GM19239 (cell line): ENCODE measurements at places on chromosomes 16 and 17.

DNA sequence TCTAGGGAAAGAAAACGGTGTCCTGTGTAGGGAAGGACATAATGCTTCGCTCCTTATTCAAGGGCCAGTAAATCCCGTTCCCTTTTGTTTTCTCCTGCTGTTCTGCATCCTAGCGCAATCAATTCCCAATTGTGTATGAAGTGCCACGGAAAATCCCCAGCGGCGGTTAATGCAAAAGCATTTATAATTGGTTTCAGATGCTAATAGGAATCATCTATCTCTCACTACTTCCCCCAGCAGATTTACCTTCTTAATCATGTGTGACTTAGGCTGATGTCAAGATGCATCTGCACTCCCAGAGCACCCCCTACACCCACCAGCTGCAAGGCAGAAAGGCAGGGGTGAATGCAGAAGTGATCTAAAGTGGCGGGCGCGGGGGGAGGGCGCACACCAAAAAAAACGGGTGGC lies 32.7 kb upstream of the SSTR2 start:
- DNase-seq, result no peak

GRCh38 chr17:46841561-46842379 lies 9.6 kb upstream of the WNT9B start:
- no peak for DNase-seq

DNA sequence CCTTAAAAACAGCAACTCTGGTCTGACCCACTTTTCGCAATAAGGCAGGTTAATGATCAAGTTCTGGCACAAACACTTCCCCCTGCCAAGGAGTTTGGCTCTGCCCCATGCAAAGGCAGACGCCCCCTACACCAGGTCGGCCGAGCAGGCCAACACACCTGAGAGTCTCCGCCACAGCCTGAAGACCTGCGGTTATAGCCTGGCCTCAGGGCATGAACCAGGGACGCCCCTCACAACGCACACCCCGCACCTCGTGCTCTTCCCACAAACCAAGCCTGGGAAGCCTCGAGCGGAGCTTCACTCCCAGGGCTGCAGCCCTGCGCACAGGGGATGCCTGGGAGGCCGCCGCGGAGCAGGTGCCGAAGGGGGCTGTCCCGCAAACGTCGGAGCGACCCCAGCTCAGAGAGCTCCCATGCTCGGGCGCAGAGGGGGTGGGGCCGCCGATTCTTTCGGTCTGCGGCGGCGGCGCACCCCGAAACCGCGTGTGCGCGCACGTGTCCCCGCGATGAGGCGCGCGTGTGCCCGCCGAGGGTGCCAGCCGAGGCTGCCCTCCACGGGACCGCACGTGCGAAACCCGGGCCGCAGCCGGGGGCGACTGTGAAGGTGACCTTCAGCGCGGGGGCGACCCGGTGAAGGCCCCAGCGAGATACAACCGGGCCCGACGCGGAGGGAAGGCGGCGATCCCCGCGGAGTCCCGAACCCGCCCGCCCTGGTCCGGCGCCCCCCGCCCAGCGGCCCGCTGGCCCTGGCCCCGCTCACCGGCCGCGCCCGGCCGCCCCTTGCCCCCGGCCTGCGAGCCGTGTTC lies 559 bp downstream of the CLUH start:
- DNase-seq, result no peak

DNA sequence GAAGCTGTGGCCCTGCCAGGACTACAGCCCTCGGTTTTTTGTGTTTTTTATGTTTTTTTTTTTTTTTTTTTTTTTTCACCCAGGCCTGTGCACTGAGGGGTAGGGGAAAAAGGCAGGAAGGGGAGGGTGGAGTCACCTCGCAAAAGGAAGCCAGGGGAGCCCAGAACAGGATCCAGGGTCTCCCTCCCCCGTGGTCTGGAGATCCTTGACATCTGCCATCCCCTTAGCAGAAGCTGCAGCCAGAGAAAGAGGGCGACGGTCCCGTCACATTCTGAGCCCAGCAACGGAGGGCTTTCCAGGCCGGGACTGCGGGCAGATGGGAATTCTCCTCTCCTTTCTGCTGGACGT lies 29.1 kb upstream of the PHOSPHO1 start:
- DNase-seq, result no peak

DNA sequence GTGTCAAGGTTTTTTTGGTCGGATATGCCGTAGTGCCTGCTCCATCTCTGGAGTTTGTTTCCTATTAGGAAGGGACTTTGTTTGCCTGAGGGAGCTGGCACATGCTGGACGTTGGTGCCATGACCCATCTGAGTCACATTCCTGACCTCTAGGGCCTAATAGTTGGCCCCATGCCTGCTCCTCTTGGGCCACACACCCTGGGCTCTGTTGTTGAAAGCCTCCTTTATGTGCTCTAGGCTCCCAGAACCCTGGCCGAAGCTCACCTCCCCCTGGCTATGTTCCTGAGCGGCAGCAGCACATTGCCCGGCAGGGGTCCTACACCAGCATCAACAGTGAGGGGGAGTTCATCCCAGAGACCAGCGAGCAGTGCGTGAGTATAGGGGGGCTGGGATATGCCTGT lies 18.4 kb downstream of the LIMD2 start:
- no peak for DNase-seq

GRCh38 chr16:67942200-67942509 lies 1.8 kb downstream of the LCAT start:
- DNase-seq, result peak; percentile 78
